ENCODE measurements at places on chromosomes 12 and 14. TPM values are rescaled to one million over a fixed set of nuclear protein-coding genes. Genes with fewer than 3 reads are reported as not detected.

DNA sequence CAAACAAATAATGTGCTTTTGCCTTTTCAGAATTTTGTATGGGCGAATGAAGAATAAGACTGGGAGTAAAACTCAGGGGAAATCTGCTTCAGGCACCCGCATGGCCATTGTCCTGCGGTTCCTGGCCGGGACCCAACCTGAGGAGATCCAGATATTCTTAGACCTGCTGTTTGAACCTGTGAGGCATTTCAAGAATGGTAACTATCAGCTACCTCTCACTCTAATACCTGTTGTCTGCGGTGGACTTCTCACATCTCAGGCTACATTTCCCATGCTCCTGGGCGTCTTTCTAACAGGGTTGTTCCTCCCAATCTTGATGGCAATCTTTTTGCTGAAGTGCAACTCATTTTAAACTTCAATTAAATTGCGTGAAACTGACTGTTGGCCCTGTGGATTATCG, 47.1 kb downstream of the UTP20 start:
- no peak overlapping the region for H3K27ac ChIP-seq
- no peaks in the 10 kb centered on the region for H3K27me3 ChIP-seq
- DNase-seq: no peak
- H3K36me3 ChIP-seq: peaks cover 17% of the 10 kb centered on the region
- no peaks in the 10 kb centered on the region for H3K4me1 ChIP-seq
- H3K4me3 ChIP-seq: no peak overlapping the region

GRCh38 chr12:6088921-6089747, 35.3 kb downstream of the VWF start:
- H3K4me3 ChIP-seq: no peak overlapping the region
- H3K27me3 ChIP-seq: peaks cover 3% of the 10 kb centered on the region
- H3K36me3 ChIP-seq: no peaks in the 10 kb centered on the region
- no peak overlapping the region for H3K27ac ChIP-seq

DNA sequence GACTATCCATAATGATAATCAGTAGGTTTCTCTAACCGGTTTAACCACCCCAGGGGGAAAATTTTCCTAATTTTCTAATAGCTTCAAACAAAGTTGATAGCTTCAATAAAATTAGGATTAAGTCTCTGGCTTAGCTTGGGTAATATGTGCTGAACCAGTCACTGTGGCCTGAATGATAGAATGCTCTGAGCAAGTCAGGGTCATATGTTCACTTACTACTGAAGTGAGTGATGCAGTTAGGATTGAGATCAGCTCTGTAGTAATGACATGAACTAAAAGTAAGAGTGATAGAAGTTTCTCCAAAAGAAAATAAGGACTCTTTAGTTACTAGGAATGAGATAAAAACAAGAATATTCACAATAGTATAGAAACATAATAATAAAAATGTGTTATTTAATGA, 32.6 kb downstream of the ETNK1 start:
- peaks cover 3% of the 10 kb centered on the region for H3K4me1 ChIP-seq
- H3K36me3 ChIP-seq: peaks cover 27% of the 10 kb centered on the region
- no peak overlapping the region for H3K4me3 ChIP-seq
- no peak overlapping the region for H3K27ac ChIP-seq

- H3K36me3 ChIP-seq: peaks cover 50% of the 10 kb centered on the region
- H3K27me3 ChIP-seq: no peaks in the 10 kb centered on the region
- peaks cover 34% of the 10 kb centered on the region for H3K4me1 ChIP-seq
- H3K4me3 ChIP-seq: no peak overlapping the region
- no peak overlapping the region for H3K27ac ChIP-seq
- no peak for DNase-seq
These were observed 40.4 kb upstream of the SYCP3 start for GRCh38 chr12:101779626-101780025.

DNA sequence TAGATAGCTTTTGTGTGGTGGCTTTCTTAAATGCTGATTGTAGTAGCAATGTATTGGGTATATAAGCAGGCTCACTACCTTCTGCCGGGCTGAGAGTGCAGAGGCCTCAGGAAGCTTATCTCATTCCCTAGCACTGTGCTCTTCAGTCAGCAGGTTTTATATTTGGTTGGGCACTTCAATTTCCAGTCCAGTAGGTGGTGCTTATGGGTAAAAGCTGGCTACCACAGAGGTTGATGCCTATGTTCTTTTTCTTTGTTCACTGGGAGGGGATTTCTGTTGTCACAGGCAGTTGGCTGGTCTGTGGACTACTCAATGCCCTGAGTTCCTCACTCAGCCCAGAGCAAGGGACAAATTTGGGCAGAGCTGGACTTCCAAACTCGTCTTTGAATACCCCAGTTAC, 43.0 kb upstream of the GLIPR1 start:
- peaks cover 3% of the 10 kb centered on the region for H3K4me1 ChIP-seq
- peaks cover 3% of the 10 kb centered on the region for H3K27me3 ChIP-seq
- H3K36me3 ChIP-seq: peaks cover 4% of the 10 kb centered on the region

Gene NANOG
- total RNA-seq: not detected

Data from activated naive CD8-positive, alpha-beta T cell treated with anti-CD3 and anti-CD28 coated beads, Interleukin-2, amount 10 ng/mL, durations not matched to agents 7 days and 5 days (primary cell).